Lung (tissue), 17 donors: ENCODE measurements at places on chromosomes 6 and 20. TPM values are rescaled to one million over a fixed set of nuclear protein-coding genes. Genes with fewer than 3 reads are reported as not detected.
A peak's percentile ranks its signal among the peaks of the same experiment; 100 is the strongest.

The MOCS1 gene
- total RNA-seq: 19.5 TPM

The GRM1 gene
- 0.09 TPM for total RNA-seq

The BMP7 gene
- total RNA-seq: 1.7 TPM

The BANF2 gene
- total RNA-seq: not detected

DNA sequence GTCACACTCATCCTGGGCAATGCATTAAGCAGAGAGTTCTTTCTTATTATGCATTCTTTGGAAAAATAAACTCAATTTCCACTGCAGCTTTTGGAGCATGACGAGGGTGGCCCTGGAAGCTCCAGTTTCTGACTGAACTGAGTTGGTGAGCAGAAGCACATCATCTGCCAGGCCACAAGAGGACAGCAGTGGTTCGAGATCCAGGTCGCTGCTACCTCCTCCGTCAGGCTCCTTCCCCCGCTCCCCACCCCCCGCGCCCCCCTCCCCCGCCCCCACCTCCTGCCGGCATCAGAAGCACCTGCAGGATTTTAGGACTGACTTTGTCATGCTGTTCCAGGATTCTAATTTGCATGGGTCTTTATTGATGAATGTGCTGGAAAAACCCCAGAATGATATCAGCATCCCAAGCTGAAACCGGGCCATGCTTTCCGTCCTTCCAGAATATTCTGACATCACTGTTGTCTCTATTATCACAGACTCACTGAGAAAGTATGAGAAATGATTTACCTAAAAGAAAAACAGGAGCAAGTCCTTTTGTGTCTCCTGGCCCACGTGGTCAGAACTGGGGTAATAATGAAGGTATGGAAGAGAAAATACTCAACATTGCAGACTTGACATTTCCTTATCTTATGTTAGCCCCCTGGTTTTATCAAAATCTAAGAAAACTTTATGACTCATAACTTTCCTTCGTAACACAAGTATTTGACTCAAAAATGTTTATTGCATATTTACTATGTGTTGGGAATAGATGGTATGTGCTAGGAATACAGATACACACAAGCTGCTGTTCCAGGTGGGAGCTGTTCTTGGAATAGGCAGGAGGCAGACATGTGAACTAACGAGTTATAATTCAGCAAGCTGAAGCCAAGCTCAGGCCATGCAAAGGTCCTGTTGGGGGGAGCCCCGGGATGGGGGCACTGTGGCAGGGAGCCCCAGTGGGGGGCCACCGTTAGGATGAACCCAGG lies 220.2 kb upstream of the EXOC2 start:
- peak; percentile 61 for DNase-seq

DNA sequence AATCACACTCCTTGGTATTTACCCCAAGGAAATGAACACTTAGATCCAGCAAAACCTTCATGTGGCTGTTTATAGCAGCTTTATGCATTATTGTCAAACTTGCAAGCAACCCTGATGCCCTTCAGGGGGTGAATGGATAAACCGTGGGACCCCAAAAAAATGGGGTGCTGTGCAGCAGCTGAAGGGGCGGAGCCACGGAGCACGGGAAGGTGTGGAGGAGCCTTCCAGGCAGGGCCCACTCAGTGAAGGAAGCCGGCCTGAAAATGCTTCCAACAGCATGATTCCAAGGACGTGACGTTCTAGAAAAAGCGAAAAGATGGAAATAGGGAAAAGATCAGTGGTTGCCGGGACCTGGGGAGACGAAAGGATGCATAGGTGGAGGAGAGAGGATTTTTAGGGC lies 25.6 kb upstream of the FRMD1 start:
- no peak for DNase-seq

DNA sequence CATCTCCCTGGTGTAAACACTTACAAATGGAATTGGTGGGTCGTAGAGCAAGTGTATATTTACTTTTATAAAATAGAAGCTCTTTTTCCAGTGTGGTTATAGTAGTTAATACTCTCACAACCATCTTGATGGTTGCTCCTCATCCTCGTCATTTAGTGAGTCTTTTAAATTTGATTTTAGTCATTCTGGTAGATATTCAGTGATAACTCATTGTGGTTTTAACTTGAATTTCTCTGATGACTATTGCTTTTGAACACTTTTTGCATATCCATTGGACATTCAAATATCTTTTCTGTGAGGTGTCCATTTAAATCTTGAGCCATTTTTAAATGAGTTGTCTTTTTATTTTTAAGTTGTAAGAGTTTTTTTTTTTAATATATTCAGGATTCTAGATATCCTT lies 189.2 kb upstream of the PHACTR1 start:
- DNase-seq: no peak

DNA sequence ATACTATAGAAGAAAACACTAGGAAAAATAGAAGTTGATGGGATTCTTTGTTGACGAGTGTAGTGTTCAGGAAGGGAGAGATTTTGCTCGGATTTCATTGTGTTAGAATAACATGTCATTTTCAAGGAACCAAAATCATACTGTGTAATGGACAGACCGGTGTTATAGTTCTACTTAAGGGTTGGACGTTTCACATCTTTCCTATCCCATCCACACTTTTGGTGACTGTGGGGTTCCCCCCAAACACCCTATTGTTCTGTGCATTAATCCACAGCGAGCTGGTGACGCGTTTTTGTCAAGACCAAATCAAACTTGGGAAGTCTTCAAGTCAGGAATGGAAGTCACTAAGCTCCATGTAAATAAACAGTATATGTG lies 43.3 kb downstream of the TRIM27 start:
- no peak for DNase-seq

DNA sequence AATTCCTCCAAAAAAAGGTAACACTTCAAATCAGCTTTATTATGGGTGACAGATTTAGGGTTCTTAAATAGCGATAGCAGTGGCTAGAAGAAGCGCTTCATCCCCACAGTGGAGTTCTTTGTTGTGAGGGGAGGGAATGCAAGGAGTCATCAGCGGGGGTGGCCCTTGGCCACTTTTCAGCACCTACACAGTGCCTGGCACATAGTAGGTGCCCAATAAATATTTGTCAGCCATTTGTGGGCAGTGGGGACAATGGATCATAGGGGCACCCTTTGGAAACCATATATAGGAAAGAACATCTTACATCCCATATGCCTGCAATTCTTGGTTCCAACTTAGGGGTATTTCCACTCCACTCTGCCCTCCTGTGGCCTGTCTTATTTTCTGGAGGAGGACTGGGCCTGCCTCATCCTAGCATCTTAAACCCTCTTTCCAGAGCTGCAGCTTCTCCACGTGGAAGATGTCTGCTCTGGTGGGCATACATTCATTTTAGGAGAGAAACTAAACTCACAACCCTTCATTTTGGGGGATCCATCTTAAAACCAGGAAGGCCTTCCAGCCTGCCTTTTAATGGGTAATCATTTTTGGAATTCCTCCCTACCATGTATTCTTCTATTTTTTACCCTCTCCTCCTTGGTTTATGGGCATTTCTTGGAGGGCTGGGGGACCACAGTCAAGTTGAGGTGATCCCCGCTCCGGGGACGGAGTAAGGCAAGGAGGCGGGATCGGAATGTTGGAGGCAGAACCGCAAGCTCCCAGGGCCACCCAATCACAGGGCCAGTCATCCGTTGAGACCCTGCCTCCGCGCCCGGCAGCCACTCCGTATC lies 2.6 kb upstream of the GPSM3 start:
- DNase-seq: peak; percentile 75

- DNase-seq: no peak
Observed at GRCh38 chr6:98920904-98921431, 26.8 kb downstream of the FBXL4 start.

DNA sequence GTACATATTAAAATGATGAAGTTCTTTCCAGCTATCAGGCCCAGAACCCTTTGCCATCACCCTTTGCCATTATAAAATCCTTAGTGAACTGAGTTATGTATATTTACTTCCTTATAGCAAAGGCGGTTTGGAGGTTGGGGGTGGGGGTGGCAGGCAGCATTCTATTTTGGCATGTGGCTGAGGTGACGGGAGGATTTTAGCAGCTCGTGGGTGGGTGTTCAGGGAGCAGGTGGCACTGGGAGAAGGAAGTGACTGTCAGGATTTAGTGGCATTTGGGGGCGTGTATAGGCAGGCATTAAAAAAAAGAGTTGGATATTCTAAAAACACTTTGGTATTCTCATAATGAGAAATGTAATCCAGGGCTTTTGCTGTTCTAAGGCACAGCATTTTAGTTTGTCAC lies 150.7 kb downstream of the RIMS1 start:
- no peak for DNase-seq

GRCh38 chr6:162706232-162706631 lies 21.3 kb downstream of the PRKN start:
- DNase-seq: peak; percentile 93

- no peak for DNase-seq
Observed at GRCh38 chr6:101013612-101014195, 132.6 kb upstream of the ASCC3 start.

DNA sequence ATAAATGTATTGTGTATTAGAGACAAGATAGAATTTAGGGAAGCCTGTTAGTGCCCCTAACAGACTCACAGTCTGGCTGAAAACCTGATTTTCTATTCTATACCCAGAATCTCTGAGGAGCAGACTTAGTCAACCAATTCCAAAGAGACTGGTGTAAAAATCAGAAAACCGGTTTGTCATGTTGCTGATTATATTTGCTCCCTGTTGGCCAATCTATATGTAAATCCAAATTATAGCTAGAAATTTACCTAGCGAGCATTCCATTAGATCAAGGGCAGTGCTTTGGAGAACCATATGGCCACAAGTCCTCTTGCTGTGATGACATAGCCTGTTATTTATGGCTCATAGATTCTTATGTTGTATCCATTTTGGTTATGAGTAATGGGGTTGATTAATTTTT lies 4.8 kb downstream of the NFYA start:
- DNase-seq: no peak

GRCh38 chr6:1545654-1546053 lies 64.1 kb upstream of the FOXC1 start:
- no peak for DNase-seq

- DNase-seq: no peak
Observed at GRCh38 chr6:18028332-18028731, 40.9 kb upstream of the KIF13A start.

- DNase-seq: no peak
Observed at GRCh38 chr6:150251566-150252186, 108.8 kb downstream of the PPP1R14C start.

GRCh38 chr6:148525453-148525852 lies 182.8 kb downstream of the SASH1 start:
- DNase-seq: no peak
